A549 treated with CORT108297 at 1 μM for 4 hours (cell line): ENCODE measurements at places on chromosomes 5 and 9. TPM values are rescaled to one million over a fixed set of nuclear protein-coding genes. Genes with fewer than 3 reads are reported as not detected.

FGD3 gene
- total RNA-seq = 0.16 to 0.29 TPM (median 0.26 TPM) in 5 replicates

HAVCR1 gene
- 27.4 to 42.0 TPM (median 37.2 TPM) in 5 replicates for total RNA-seq

NR5A1 gene
- total RNA-seq = 0.03 to 0.06 TPM (median 0.03 TPM) in 4 of 5 replicates, not detected in the other

PCDHGA5 gene
- 0.07 to 0.24 TPM (median 0.15 TPM) in 5 replicates for total RNA-seq

FOXI1 gene
- not detected in 5 replicates for total RNA-seq

SPAG8 gene
- total RNA-seq = 0.44 to 0.64 TPM (median 0.58 TPM) in 5 replicates

LRRC70 gene
- 0.20 to 0.27 TPM (median 0.23 TPM) in 5 replicates for total RNA-seq

MYMK gene
- not detected in 5 replicates for total RNA-seq

HBEGF gene
- 5.8 to 8.9 TPM (median 6.3 TPM) in 5 replicates for total RNA-seq

ITGA2 gene
- total RNA-seq = 17.1 to 26.4 TPM (median 23.5 TPM) in 5 replicates

ABLIM3 gene
- 14.3 to 19.5 TPM (median 15.8 TPM) in 5 replicates for total RNA-seq

SARDH gene
- 0.07 to 0.16 TPM (median 0.09 TPM) in 4 of 5 replicates, not detected in the other for total RNA-seq

POU5F2 gene
- total RNA-seq = 0.01 TPM in 1 of 5 replicates, not detected in the others

DAB2 gene
- total RNA-seq = 9.0 to 10.9 TPM (median 10.3 TPM) in 5 replicates

ENTPD2 gene
- total RNA-seq = 0.63 to 1.4 TPM (median 0.95 TPM) in 5 replicates

THBS4 gene
- 0.09 to 0.11 TPM (median 0.09 TPM) in 3 of 5 replicates, not detected in the others for total RNA-seq
